ENCODE measurements at places on chromosomes 7 and 10.
A peak's percentile ranks its signal among the peaks of the same experiment; 100 is the strongest.

- no peak for DNase-seq
Observed at GRCh38 chr7:89060234-89060633, 264.7 kb upstream of the TEX47 start.

DNA sequence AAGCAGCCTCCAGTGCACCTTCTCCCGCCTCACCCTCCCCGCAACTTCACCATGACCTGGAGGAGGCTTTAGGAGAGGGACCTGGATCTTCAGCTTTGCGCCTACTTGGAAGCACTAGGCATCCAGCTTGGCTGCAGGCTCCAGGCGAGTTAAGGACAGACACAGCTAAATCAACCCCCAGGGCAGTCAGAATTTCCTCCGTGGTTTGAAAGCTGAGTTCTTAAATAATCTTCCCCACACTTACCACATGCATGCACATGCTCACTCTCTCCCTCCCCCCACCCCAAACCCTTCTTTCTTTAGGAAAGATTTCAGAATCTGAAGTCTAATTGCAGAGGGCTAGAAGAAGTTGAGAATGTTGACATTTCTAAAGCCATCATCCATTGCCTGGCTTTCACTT lies 36.7 kb upstream of the LRRC4 start:
- no peak for DNase-seq

- DNase-seq, result no peak
Observed at GRCh38 chr7:96330193-96330592, 8.3 kb upstream of the SLC25A13 start.

GRCh38 chr7:135774284-135774683 lies 25.7 kb upstream of the FAM180A start:
- no peak for DNase-seq

DNA sequence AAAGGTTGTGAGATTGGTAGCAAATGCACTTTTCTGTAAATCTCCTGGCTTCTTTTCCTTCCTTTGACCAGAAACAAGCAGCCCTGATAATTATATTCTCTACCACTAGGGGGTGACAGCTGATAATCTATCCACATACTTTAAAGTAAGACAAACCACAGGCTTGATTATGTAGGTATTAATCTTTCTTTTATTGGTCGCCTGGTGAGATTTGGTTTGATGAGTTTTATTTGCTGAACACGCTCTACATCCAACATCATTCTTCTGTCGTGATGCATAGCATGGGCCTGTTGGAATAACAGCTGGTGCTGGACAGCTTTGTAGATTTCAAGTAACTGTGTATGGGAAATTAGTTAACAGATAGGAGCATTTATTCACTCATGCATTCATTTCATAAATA lies 63.5 kb downstream of the ZNF365 start:
- peak; percentile 36 for DNase-seq

DNA sequence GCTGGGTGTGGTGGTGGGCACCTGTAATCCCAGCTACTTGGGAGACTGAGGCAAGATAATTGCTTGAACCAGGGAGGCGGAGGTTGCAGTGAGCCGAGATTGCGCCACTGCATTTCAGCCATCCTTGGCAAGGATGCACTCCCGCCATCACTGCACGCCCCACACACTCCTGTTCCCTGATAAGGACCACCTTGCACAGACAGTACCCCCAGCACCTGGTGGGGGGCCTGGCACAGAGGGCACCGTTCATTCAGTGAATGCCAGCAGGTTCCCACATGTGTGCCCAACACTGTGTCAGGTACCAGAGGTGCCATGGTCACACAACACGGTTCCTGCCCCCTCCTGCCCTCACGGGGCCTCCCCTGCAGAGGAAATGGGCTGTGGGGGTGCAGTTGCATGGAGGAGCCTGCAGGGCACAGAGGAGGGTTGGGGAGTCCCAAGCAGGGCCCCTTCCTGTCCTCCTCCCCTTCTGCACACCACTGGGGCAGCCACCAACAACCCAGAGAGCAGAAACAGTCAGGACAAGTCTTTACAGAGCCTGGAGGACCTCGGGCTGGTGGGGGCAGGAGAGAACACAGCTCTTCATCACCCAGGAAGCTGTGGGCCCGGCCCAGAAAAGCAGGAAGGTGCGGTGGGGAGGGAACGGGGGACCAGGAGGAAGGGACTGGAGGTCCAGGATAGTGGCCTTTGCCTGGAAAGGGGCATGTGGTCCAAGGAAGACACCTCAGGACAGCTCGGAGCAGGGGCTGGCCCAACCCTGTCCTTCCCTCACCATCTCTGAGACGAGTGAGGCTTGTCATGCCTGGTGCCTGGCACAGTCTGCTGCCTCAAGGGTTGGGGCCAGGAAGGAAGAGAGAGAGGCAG lies 7.1 kb downstream of the CRYGN start:
- DNase-seq, result no peak

- no peak for DNase-seq
Observed at GRCh38 chr7:42869131-42870020, 42.5 kb downstream of the C7orf25 start.

GRCh38 chr7:101996131-101996691 lies 178.8 kb downstream of the CUX1 start:
- DNase-seq, result no peak

GRCh38 chr10:102578782-102579181 lies 65.5 kb upstream of the TRIM8 start:
- no peak for DNase-seq

DNA sequence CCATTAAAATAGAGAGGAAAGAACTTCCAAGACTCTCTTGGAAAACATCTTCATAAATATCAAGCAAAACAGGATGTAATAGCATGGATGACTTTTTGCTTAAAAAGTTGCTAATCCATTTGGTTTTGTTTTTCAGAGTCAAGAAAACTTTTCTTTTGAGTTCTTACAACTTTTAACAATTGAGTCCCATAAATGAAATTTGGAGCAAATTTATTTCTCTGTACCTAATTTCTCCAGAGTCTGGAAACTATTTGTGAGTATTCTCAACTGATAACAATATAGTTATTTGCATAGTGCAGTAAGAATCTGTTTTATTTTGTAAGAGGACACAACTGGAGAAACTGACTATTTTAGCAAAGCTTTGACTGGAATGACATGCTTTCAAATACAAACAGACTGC lies 606.3 kb upstream of the IGFBP3 start:
- DNase-seq, result no peak

- DNase-seq, result no peak
Observed at GRCh38 chr7:37491919-37492694, 43.4 kb upstream of the ELMO1 start.

- no peak for DNase-seq
Observed at GRCh38 chr7:2771274-2771731, 72.8 kb downstream of the GNA12 start.

- DNase-seq, result no peak
Observed at GRCh38 chr10:14186245-14186644, 144.5 kb downstream of the FRMD4A start.

DNA sequence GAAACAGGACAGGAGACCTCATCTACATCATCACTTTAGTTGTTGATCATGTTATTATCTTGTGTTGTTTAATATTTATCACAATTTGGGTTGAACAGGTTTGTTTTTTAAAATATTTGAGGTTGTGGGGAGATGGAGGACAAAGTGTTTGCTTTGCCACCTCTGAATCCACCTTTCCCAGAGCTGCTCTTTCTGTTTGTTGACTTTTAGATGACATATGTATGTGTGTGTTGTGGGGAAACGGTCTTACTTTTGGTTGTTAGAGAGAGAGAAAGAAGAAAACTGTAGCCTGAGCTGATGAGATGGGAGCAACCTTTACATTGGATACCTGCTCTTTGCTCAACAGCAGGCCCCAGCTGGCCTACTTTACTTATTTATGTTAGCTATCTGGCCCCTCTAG lies 19.0 kb upstream of the SLC16A12 start:
- DNase-seq, result no peak

GRCh38 chr7:132941428-132941827 lies 140.5 kb downstream of the CHCHD3 start:
- no peak for DNase-seq

DNA sequence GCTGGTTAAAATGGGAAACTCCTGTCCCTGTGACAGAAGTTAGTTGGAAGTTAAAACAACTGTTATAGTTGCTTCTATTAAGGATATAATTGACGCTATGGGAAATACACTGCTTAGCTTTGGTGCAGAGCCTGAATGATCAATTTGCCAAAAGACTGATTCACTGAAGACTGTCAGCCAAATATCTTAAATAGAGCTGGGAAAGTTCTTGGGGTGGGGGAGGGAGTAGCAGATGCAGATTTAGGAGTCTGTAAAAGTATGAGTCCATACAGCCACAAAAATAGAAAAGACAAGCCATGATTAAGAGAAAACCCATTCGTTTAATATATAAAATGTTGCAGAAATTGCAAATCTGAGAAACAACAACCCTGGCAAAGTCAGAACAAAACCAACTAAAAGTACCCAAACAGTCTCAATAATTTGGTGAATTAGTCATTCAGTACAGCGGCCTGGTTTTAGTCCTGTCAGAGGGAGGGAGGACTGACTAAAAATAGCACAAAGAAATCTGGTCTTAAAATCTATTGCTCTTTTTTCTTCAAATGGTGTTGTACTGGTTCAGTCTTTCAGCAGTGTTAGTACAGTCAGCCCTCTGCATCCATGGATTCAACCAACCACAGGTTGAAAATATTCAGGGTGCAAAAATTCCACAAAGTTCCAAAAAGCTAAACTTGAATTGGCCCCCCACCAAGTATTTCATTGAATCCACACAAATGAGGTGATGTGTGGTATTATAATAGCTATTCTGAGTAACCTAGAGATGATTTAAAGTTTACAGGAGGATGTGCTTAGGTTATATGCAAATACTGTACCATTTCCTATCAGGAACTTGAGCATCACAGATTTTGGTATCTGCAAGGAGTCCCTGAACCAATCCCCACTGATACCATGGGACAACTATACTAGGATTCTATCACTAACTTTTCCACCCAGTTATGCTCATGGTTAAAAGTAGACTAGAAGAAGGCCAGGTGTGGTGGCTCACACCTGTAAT lies 30.0 kb downstream of the STK17A start:
- DNase-seq, result no peak

DNA sequence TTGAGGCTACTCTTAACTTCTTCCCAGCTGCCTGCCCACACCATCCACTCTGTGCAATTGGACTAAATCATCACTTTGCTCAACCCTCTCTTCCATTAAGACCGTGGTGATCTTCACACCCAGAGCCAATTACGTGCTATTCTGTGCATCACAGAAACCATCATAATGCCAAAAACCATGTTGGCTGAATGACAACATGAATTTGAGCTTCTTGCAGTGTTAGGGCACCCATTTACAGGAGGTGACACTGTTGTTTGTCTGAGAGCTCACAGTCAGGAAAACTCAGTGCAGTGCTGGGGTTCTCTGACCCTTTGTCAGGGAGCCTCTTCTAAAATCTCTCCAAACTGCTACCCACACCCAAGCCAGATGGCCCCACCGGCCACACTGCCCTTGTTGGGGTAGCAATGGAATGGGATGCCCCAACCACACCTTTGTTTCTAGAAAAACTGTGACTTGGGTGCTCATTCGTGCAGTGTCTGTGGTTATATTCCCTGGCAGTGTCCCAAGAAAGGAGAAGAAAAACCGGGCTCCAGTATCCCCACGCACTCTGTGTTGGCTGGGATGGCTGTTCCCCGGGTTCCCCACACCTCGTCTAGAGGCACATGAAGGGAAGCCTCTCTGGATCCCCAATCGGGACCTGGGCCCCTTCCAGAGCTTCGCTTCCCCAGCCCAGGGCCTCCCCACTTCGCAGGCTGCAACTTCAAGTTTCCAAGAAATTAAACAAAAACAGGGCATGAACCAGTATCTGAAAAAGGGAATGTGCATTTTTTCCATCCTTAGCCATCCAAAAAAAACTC lies 2.0 kb upstream of the TNS3 start:
- no peak for DNase-seq

- DNase-seq, result no peak
Observed at GRCh38 chr7:129831424-129832058, 121.2 kb downstream of the UBE2H start.

- no peak for DNase-seq
Observed at GRCh38 chr7:26105236-26105635, 46.8 kb upstream of the NFE2L3 start.

DNA sequence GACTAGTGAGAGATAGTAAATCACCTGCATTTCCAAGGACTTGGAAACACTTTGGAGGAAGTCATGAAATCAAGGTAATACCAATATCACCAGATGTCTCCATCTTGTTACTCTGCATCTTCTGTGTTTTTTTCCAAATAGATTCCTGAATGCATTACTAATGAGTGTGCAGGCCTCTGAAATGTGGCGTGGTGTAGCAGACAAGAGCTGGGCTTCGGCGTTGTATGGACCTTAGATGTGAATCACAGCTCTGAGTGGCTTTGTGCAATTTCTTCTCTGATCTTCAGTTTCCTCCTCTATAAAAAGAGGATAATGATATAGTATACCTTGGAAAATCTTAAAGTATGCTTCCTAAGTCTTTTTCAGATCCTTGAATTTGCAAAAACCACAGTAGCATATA lies 9.6 kb upstream of the MYPN start:
- DNase-seq, result no peak

DNA sequence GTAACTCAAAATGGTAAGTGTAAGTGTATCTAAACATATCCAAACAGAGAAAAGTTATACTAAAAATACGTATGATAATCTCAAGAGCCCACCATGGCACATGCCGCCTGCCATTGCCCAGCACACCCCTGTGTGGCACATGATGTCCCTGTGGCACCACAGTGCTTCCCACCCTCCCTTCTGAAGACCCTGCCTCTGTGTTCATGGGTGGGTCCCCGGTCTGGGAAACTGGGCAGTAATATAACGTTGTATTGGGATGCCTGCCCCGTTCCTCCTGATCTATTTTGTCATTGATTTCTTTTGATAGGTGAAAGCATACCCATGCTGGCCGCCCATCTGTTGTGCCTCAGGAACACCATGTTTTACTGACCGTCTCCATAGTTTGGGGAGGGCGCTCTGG lies 296.8 kb upstream of the SHH start:
- DNase-seq, result no peak

GRCh38 chr7:113730309-113730955 lies 188.4 kb downstream of the PPP1R3A start:
- no peak for DNase-seq

DNA sequence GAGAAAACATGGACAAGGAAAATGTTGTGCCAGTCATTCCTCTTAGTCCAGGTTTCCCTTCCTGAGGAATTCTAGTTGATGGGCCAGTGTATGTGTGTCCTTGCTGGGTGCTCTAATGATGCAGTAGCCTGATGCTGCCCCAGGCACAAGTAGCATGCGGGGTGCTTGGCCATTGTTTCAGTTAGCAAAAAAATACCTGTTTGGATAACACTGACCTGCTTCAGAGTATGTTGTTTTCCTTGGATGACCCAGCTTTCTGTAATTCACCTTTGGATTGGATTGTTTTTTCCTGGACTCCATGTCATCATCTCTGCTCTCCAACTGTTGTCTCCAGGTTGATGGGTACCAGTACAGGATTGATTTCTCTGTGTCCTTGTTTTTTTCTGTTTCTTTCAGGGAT lies 169.2 kb downstream of the SND1 start:
- no peak for DNase-seq

GRCh38 chr10:104521901-104522694 lies 119.0 kb upstream of the SORCS3 start:
- no peak for DNase-seq

GRCh38 chr10:131083915-131084790 lies 227.4 kb downstream of the TCERG1L start:
- DNase-seq, result no peak

Data from NT2/D1 (cell line).